ENCODE measurements at places on chromosomes 6 and 20. TPM values are rescaled to one million over a fixed set of nuclear protein-coding genes. Genes with fewer than 3 reads are reported as not detected.

The TSHZ2 gene
- 4.9 TPM for total RNA-seq

The OR2H2 gene
- not detected for total RNA-seq

The HTR1E gene
- total RNA-seq: not detected

The VNN1 gene
- 1.7 TPM for total RNA-seq

The HUS1B gene
- total RNA-seq: not detected

The HDGFL1 gene
- total RNA-seq: not detected

The GPSM3 gene
- 4.1 TPM for total RNA-seq

The FAM83C gene
- total RNA-seq: not detected

The LY6G6D gene
- not detected for total RNA-seq

The WFDC10A gene
- not detected for total RNA-seq

The PPP1R14C gene
- total RNA-seq: 131 TPM

The PPP1R18 gene
- 13.4 TPM for total RNA-seq

The PPIL6 gene
- total RNA-seq: 5.5 TPM

The TRIM10 gene
- total RNA-seq: not detected

The MTFR2 gene
- 0.24 TPM for total RNA-seq

The LST1 gene
- 5.5 TPM for total RNA-seq

The TGM3 gene
- not detected for total RNA-seq

The CYP24A1 gene
- total RNA-seq: not detected

The CST1 gene
- not detected for total RNA-seq

The TINAG gene
- total RNA-seq: 0.16 TPM

The WFDC2 gene
- total RNA-seq: 1.0 TPM

The EDN1 gene
- 2.2 TPM for total RNA-seq

The SLC22A1 gene
- total RNA-seq: 0.35 TPM

The WFDC12 gene
- total RNA-seq: not detected

The MEI4 gene
- total RNA-seq: 0.73 TPM

The LAMA4 gene
- 71.1 TPM for total RNA-seq
